Mammary epithelial cell (primary cell): ENCODE measurements at places on chromosomes 1 and 21. TPM values are rescaled to one million over a fixed set of nuclear protein-coding genes. Genes with fewer than 3 reads are reported as not detected.
A peak's percentile ranks its signal among the peaks of the same experiment; 100 is the strongest.

DNA sequence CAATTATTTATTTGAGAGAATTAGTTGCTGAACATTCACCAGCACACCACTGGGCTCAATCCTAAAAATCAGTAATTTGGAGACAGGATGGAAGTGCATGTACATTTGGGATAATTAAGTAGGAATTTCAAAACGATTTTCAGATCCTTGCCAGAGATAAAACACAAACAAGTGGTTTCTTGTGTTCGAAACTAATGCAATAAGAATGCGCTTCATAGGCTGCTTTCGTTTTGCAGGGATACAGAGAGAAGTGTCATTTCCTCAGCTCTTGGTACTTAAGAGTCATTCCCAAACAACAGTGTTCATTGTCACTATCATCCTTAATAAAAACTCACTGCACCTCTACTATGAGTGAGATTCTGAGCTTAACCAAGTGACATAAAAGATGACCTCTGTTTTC, 20.6 kb upstream of the USP24 start:
- peak; percentile 80 for DNase-seq

- DNase-seq = no peak
These were observed 41.9 kb upstream of the SLC19A2 start for GRCh38 chr1:169527451-169528214.

DNA sequence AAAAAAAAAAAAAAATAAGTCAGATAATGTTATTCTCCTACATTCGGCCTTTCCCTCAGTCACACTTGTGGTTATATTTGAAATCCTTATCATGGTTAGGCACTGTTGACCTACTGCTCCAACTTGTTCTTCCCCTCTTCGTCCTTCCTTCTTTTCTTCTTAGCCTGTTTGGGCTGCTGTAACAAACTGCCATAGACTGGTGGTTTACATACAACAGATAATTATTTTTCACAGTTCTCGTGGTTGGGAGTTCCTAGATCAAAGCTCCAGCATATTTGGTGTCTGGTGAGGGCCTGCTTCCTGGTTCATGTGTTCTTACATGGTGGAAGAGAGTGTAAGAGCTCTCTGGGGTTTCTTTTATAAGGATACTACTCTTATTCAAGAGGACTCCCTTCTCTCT, 73.4 kb downstream of the RABGAP1L start:
- no peak for DNase-seq

DNA sequence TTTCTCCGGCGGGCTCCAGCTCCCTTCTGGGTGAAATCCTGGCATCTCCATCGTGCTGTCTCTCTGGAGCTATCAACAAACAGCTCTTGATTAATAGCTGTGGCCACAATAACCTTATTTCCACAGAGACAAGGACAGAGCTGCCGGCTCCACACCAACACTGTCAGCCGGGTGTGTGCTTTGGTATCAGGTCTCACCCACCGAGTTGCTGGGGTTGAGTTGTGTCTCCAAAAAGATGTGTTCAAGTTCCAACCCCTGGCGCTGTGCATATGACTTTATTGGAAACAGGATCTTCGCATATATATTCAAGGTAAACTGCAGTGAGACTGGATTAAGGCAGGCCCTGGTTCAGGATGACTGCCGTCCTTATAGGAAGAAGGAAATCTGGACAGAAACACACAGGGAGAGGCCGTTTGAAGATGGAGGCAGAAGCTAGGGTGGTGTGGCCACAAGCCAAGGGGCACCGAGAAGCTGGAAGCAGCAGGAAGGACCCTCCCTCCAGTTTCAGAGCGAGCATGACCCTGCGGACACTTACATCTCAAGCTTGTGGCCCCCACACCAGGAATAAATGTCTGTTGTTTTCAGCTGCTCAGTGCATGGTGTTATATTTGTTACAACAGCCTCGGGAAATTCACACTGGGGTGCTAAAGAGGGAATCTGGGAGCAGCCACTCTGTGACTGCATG, 88.4 kb upstream of the TMPRSS2 start:
- no peak for DNase-seq

GRCh38 chr21:42460391-42461184, 35.4 kb downstream of the RSPH1 start:
- no peak for DNase-seq

CASZ1 gene
- total RNA-seq = 13.0 TPM

ZNF593OS gene
- total RNA-seq = not detected in 2 replicates

CLCN6 gene
- 7.0 TPM for total RNA-seq

SPRR1B gene
- total RNA-seq = 217 and 328 TPM in 2 replicates

NPR1 gene
- not detected in 2 replicates for total RNA-seq
